ENCODE measurements at places on chromosomes 11 and 22. TPM values are rescaled to one million over a fixed set of nuclear protein-coding genes. Genes with fewer than 3 reads are reported as not detected.

DNA sequence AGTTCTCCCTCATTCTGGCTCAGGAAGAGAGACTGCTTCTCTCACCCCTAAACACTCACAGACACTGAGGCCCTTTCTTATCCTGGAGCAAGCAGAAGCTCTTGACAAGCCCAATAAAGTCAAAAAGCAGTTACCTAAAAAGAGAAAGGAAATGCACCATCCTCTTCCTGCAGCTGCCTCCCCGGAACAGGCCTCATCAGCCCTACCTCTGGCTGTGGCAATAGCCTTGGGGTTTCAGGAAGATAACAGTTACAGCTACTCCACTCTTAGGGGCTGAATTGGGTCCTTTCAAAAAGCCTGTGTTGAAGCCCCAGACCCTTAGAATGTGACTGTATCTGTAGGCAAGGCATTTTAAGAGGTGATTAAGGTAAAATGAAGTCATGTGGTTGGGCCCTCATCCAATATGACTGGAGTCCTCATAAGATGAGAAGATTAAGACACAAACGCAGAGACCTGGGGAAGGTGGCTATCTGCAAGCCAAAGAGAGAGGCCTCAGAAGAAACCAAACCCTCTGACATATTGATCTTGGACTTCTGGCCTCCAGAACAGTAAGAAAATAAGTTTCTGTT lies 3.5 kb upstream of the LGALS12 start:
- no peaks in the 10 kb centered on the region for H3K27me3 ChIP-seq
- H3K4me3 ChIP-seq, result no peak overlapping the region
- DNase-seq, result no peak
- no peaks in the 10 kb centered on the region for H3K36me3 ChIP-seq
- no peak overlapping the region for H3K27ac ChIP-seq

DNA sequence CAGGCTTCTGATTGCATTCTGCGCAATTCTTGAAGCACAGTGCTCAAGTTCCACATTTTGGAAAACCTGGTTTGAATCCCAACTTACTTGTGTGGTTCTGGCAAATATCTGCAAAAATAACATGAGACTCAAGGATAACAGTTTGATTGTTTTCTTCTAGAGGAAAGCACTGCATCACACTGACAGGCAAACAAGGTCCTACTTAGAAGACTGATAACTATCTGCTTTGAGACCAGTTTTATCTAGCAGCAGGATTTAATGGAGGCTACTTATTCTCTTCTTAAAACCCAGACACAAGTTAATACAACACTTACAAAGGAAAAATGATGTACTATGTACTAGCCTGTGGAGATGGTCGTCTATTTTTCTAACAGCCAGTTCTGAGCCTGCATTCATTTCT lies 41.4 kb downstream of the RIC3 start:
- H3K27me3 ChIP-seq, result peaks cover 18% of the 10 kb centered on the region
- no peaks in the 10 kb centered on the region for H3K4me1 ChIP-seq
- H3K36me3 ChIP-seq, result no peaks in the 10 kb centered on the region
- H3K27ac ChIP-seq, result no peak overlapping the region

- no peaks in the 10 kb centered on the region for H3K36me3 ChIP-seq
- H3K4me1 ChIP-seq, result no peaks in the 10 kb centered on the region
- H3K4me3 ChIP-seq, result no peak overlapping the region
- H3K27me3 ChIP-seq, result no peaks in the 10 kb centered on the region
- no peak overlapping the region for H3K27ac ChIP-seq
These were observed 534.5 kb downstream of the LRRC4C start for GRCh38 chr11:40924915-40925314.

DNA sequence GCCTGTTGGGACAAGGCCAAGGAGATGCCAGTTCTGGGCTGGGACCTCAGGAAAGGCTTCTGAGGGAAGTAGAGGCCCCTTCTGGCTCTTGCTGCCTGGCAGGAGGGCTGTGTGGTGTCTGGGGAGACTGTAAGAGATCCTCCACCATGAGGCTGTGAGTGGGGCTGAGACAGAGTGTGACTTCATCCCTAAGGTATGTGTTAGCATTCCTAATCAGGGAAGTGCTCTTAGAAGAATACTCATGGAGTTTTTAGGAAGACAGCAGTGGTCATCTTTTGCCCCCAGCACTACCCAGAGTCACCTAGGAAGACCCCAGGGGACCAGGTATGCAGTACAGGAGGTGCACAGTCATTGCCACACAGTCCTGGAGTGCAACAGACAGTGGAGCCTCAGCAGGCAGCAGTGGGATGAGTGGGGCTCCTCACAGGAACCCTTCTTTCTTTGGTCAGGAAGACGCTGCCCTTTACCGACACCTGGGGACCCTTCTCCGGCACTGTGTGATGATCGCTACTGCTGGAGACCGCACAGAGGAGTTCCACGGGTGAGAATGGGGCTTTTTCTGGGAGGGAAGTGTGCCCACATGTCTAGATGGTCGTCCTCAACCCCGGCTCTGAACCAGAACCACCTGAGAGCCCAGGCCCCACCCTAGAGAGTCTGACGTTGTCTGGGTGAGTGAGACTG lies 2.8 kb downstream of the RIC8A start:
- no peaks in the 10 kb centered on the region for H3K27me3 ChIP-seq
- H3K4me3 ChIP-seq, result peak overlapping the region; percentile 67
- H3K27ac ChIP-seq, result peak overlapping the region; percentile 9
- peaks cover 11% of the 10 kb centered on the region for H3K4me1 ChIP-seq
- DNase-seq, result peak; percentile 36

DNA sequence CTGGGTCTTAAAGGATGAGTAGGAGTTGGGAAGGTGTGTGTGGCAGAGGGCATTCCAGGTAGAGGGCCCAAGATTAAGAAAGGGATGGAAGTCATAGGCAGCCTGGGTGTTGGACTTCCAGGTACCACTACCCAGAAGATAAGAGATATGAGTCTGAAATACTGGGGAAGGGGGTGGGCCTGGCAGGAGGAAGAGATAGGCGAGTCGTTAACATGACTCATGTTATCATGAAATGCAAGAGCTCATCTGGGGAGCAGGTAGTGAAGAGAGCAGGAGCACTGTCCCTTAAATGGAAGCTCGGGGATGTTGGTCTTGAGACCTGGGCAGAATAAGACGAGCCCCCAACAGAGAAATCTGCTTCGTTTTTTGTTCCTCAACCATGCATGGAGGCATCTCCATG lies 10.2 kb downstream of the ZC3H7B start:
- no peak overlapping the region for H3K4me3 ChIP-seq
- H3K4me1 ChIP-seq, result 0 out of 2 replicates have a peak, but pooled peaks cover 4% of the 10 kb centered on the region
- no peaks in the 10 kb centered on the region for H3K27me3 ChIP-seq

DNA sequence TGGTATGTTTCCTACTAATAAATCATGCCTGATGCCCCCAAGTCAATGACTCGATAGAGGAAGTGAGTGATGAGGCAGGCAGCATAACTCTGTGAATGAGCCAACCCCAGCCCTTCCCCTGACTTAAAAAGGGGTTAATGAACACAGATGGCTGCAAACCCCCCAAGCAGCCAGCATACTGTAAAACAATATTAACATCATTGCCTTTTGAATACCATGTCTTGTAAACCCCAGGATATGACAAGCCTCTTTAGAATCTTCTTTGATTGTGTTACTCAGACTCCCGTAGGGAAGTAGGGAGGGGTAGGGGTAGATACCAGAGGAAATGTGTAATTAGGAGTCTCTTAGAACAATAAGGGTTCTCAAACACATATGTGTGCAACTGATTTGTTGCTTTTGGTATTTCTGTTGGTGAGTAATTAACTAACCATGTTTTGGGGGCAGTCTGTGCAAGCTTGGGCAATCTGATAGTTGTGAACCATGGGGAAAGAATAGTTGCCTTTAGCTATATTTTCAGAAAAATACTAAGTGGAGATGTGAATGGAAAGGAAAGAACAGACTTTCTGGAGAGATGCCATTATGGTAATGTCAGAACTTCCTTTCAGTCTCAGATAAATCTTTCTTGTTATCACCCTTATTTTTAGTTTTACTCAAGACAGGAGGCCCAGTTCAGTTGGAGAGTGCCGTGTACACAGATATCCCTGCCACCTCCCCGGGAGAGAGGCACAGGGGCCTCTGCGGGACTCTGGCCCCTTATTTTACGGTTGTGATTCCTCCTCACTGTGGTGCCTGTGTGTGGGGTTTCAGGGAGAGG lies 701.8 kb downstream of the NTM start:
- no peak overlapping the region for H3K4me3 ChIP-seq
- no peak overlapping the region for H3K27ac ChIP-seq
- H3K4me1 ChIP-seq, result no peaks in the 10 kb centered on the region

DNA sequence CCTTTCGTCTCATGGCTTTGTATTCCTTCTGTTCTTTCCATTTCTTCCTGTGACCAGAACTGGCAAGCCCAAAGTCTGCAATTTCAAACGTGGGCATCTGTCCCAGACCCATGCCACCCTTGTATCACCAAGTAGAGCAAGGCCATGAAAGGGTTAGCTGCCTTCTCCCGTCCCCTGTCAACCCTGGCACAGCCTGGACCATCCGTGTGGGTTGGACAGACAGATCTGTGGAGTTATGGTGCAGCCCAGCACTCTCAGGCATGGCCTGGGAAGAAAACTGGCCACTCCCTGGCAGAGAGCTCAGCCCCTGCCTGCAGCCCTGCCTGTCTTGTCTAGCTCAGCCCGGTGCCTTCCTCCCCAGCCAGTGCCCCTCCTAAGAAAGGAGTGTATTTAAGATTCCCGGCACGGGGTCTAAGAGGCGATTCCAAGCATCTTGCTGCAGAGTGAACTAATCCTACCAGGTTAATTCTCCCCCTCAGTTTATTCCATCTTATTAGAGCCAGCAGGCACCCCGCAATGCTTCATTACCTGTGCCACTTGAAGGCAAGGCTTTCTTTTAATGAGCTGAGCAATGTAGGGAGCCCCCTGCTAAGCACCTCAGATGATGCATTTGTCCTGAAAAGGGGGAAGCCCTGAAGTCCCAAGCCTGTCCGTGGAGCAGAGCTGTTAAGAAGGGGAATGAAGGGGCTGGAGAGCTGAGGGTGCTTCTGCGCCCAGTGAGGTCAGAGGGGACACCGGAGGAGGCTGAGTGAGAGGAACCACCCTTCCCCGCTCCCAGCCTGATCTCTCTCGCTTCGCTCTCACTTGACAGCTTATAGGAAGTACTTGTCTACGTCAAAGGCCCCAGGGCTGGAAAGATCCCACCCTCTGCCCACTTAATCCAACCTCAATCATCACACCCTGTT lies 130.6 kb downstream of the SPATA19 start:
- DNase-seq, result no peak
- peaks cover 85% of the 10 kb centered on the region for H3K27me3 ChIP-seq
- no peak overlapping the region for H3K4me3 ChIP-seq
- H3K27ac ChIP-seq, result no peak overlapping the region
- no peaks in the 10 kb centered on the region for H3K4me1 ChIP-seq

DNA sequence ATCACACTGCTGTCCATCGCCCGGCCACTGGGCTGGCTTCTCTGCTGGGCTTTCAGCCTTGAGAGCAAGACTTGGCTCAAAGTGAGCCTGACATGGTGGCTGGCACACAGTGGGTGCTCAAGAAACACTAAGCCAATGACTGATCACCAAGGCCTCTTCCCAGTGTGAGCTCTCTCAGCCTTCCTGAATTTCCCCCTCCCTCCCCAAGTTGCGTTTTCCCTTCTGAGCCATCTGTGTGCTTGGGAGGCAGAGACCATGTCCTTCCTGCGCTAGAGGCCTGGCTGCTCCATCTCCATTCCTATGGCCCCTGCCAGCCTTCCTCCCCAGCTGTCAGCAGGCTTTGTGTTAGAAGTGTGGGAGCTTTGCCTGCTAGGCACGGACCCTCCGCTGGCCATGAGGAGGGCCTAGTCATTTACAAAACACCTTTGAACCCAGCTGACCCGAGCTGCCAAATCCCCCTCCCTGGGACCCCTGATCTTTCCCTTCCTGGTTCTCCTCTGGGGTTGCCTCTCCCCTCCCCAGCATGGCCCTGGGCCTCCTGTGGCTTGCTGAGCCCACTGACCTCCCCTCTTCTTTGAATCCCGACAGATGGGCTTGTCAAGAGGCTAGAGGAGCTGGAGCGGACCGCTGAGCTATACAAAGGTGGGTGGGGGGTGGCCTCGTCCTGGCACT lies 13.2 kb downstream of the PICK1 start:
- no peak for DNase-seq
- H3K27me3 ChIP-seq, result no peaks in the 10 kb centered on the region
- H3K4me1 ChIP-seq, result no peaks in the 10 kb centered on the region
- no peak overlapping the region for H3K4me3 ChIP-seq

- no peak for DNase-seq
- H3K36me3 ChIP-seq, result peaks cover 9% of the 10 kb centered on the region
- H3K4me1 ChIP-seq, result peaks cover 25% of the 10 kb centered on the region
- no peak overlapping the region for H3K4me3 ChIP-seq
- H3K27ac ChIP-seq, result no peak overlapping the region
These were observed 13.4 kb downstream of the SHANK2 start for GRCh38 chr11:71238941-71239340.

The IGF2 gene
- 0.15 TPM for total RNA-seq
